ENCODE measurements at places on chromosomes 1 and 21.

DNA sequence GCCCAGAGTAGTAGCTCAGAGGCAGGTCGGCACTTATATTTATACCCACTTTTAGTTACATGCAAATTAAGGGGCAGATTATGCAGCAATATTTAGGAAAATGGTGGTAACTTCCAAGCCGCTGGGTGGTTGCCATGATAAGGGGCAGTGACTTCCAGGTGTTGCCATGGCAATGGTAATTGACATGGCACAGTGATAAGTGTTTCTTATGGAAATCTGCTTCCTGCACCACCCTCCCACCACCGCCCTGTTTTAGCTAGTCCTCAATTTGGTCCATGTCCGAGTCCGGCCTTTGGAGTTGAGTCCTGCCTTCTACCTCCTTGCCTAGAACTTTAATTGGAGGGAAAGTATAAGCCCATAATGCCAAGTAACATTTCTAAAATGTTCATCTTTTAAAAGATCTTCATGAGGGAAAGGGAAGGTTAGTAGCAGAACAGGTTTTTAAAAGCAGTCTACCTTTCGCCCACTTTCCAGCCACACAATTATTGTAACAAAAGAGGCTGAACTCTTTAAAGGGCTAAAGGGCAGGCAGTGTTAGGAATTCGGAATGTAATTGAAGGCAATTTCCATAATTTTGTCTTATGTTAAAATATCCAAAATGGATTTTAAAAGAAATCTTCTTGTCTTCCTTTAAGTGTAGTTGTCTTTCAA, 21.7 kb downstream of the ZBTB8B start:
- DNase-seq = no peak

GRCh38 chr1:231393668-231394067, 28.4 kb downstream of the EGLN1 start:
- no peak for DNase-seq

GRCh38 chr1:204495777-204496176, 1.2 kb upstream of the PIK3C2B start:
- no peak for DNase-seq

- no peak for DNase-seq
These were observed 542.0 kb downstream of the NUF2 start for GRCh38 chr1:163863731-163864130.

DNA sequence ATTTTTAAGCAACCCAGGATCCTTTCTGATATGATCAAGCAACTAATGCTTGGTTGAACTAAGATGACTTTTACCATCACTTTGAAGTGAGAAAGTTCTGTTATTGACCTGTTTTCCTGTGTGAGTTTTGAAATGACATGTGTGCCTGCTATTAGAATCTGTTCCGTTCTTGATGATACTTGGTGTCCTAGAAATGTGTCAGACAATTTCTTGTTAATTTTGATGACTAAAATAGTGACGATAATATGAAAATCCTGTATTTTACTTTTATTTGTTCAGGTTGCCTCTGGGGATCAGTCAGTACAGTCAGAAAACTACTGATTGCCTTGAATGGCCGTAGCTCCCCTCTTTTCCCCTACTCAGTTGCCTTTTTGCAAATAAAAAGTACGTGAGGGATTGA, 228.0 kb downstream of the RYR2 start:
- DNase-seq = no peak

GRCh38 chr1:174700314-174700713, 252.6 kb downstream of the GPR52 start:
- no peak for DNase-seq

GRCh38 chr21:38121888-38122720, 134.7 kb upstream of the KCNJ15 start:
- DNase-seq = no peak
